ENCODE measurements at places on chromosomes 6 and 20.

- no peak for DNase-seq
These were observed 79.0 kb upstream of the ATXN1 start for GRCh38 chr6:16840291-16840690.

- no peak for DNase-seq
These were observed 27.4 kb upstream of the BMP2 start for GRCh38 chr20:6740096-6740495.

DNA sequence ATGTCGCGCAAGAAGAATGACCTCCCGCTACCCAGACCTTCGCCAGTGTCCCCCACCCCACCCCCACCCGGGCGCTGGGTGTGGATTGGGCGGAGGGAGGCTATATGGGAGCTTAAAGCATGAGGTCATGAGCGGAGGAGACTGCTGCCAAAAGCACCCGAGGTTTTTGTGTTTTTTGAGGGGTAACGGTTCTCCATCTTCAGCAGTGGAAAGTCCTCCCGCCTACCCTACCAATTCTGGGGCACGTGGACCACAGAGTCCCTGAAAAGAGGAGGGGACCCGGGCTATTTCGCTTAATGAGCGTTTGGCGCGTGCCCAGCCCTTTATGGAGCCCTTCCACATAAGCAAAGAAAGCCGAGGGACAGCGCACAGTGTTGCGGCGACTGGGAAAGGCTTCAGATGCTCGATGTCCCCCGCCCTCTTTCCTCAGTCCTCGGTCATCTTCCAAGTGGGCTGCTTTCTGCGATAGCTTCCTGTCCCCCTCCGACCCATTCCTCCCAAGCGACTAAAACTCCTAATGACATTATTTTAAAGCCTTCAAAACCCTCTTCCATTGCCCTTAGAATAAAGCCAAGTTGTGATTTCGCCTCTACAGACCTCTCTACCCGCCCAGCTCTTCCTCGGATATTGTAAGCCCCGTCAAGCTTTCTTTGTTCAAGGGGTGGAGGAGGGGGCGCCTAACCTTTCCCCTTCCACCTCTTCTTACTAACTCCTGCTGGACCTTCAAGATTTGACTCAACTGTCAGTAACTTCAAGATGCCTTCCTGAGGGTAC, 2.1 kb upstream of the TRERF1 start:
- DNase-seq, result peak; percentile 76

- DNase-seq, result peak; percentile 87
These were observed 136.3 kb downstream of the LY86 start for GRCh38 chr6:6724539-6725467.
